Psoas muscle (tissue), 8 donors: ENCODE measurements at places on chromosomes 4 and X. TPM values are rescaled to one million over a fixed set of nuclear protein-coding genes. Genes with fewer than 3 reads are reported as not detected.

The COX7B2 gene
- not detected for total RNA-seq

The SOD3 gene
- 6.7 TPM for total RNA-seq

The S100G gene
- total RNA-seq: not detected

The SOWAHB gene
- not detected for total RNA-seq

The CFI gene
- 6.1 TPM for total RNA-seq

- H3K36me3 ChIP-seq: no peaks in the 10 kb centered on the region
- no peaks in the 10 kb centered on the region for H3K27me3 ChIP-seq
Measured at GRCh38 chr4:111213531-111213930, 590.7 kb upstream of the PITX2 start.

GRCh38 chr4:108060686-108061321 is 71.1 kb downstream of the HADH start:
- no peaks in the 10 kb centered on the region for H3K36me3 ChIP-seq
- H3K4me3 ChIP-seq: no peak overlapping the region
- no peak for DNase-seq
- peaks cover 6% of the 10 kb centered on the region for H3K27me3 ChIP-seq

- H3K4me1 ChIP-seq: no peaks in the 10 kb centered on the region
- H3K4me3 ChIP-seq: no peak overlapping the region
- no peak overlapping the region for H3K27ac ChIP-seq
- no peaks in the 10 kb centered on the region for H3K27me3 ChIP-seq
Measured at GRCh38 chrX:1185561-1185960, 26.9 kb downstream of the CRLF2 start.

- peaks cover 60% of the 10 kb centered on the region for H3K4me1 ChIP-seq
- H3K36me3 ChIP-seq: no peaks in the 10 kb centered on the region
- H3K27ac ChIP-seq: peak overlapping the region; percentile 90
- H3K4me3 ChIP-seq: no peak overlapping the region
- no peaks in the 10 kb centered on the region for H3K27me3 ChIP-seq
Measured at GRCh38 chr4:41365681-41366080, 109.0 kb downstream of the UCHL1 start.

DNA sequence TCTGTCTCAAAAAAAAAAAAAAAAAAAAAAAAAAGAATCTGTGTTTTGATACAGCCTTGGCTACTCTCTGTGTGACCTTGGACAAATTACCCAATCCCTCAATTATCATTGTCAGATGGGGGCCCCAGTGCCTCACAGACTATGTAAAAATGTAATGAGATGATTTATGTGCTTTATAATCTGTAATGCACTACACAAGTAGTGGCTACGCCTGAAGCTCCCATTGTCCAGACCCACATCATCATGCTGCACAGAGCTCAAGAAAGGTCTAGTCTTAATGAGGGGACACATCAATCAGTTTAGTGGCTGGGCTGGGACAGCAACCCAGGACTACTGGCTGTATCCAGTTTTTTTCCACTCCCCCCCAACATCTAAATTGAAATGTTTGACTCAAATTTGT is 308.3 kb downstream of the DCHS2 start:
- H3K36me3 ChIP-seq: no peaks in the 10 kb centered on the region
- DNase-seq: no peak
- H3K27ac ChIP-seq: no peak overlapping the region
- no peaks in the 10 kb centered on the region for H3K4me1 ChIP-seq

DNA sequence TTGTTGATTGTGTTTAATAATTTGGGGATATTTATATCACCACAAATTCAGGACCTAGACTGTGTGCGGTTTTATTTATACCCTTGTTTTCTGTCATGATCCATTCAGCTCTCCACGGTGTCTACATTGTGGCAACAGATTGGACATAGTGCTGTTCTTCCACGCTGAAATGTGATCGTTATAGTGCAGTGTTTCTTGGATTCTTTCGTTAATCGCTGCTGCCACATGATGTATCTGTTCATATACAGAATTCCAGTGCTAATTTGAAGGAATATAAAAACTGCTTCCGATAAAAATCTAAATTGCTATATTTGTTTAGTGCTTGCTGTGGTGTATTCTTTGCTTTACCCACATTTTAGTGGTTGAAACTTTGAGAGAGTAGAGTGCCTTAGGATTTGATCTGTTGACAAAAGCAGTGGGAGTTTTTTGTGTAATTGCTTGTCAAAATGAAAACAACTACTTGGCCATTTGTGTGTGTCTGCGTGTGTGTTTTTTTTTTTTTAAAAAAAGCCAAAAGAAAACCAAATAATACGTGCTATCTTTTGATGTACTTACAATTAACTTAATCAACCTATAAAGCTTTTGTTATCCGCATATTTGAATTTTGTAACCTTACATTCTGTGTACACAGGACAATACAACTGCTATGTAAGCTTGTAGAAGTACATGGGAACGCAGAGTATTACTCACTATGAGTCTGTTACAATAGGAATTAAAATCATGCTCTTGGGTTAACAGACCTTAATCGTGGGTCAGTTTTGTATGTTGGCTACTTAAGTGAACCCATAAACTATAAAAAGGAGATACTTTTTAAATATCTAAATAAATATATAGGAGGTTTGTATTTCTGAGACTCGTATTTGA is 353.3 kb downstream of the ARHGAP24 start:
- H3K27ac ChIP-seq: peak overlapping the region; percentile 76
- H3K4me1 ChIP-seq: peaks cover 12% of the 10 kb centered on the region
- no peaks in the 10 kb centered on the region for H3K27me3 ChIP-seq
- H3K36me3 ChIP-seq: no peaks in the 10 kb centered on the region
- DNase-seq: no peak

DNA sequence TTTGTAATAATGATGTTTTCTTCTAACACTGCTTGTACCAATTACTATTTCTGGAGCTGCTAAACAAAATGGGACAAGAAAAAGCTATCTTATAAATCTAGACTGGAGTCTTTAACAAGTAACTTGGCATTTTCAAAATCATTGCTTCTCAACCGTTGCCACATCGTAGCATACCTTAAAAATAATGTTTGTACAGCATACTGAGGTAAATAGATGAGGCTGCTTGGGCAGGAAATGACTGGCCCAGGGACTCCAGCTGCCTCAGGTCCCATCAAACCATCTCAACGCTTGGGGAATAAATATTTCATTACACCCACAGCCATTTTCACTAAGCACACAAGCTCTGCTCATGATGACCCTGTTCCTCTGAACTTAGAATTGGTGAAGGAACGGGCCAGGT is 115.1 kb downstream of the SPANXA1 start:
- DNase-seq: no peak
- H3K27me3 ChIP-seq: no peaks in the 10 kb centered on the region
- no peak overlapping the region for H3K4me3 ChIP-seq
- no peaks in the 10 kb centered on the region for H3K36me3 ChIP-seq
- H3K4me1 ChIP-seq: no peaks in the 10 kb centered on the region

DNA sequence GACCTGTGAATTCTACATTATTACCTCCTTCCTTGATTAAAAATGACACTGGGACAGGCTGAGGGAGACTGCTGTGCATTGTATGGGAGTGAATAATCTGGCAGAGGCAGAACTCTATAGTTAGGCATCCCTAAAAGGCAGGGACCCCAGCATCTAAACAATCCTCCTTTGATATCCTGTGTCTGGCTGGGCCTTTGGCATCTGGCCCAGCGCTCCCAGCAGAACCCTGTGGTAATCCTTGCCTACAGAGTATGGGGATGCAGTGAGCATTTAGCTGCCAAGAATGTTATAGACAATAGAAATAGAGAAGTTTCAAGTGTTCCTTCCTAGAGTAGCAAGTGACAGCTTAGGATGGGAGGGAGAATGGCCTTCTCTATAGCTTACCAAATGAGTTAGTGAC is 38.5 kb downstream of the ZCCHC12 start:
- no peak overlapping the region for H3K4me3 ChIP-seq

DNA sequence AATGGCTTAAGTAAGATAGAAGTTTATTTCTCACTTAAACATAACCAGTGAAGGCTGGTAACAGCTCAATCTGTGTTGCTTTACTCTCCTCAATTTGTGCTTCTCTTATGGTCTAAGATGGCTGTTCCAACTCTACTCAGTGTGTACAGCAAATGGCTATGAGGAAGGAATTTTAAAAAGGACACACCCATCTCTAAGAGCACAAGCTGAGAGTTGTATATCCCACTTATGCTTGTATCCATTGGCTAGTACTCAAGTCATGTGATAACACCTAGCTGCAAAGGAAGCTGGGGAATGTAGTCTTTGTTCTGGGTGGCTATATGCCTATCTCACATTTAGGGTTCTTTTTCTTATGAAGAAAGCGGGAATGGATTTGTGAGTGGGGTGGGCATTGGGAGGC is 63.3 kb downstream of the GPAT3 start:
- H3K27ac ChIP-seq: no peak overlapping the region
- peaks cover 74% of the 10 kb centered on the region for H3K36me3 ChIP-seq
- H3K4me3 ChIP-seq: no peak overlapping the region
- DNase-seq: no peak
- no peaks in the 10 kb centered on the region for H3K4me1 ChIP-seq

DNA sequence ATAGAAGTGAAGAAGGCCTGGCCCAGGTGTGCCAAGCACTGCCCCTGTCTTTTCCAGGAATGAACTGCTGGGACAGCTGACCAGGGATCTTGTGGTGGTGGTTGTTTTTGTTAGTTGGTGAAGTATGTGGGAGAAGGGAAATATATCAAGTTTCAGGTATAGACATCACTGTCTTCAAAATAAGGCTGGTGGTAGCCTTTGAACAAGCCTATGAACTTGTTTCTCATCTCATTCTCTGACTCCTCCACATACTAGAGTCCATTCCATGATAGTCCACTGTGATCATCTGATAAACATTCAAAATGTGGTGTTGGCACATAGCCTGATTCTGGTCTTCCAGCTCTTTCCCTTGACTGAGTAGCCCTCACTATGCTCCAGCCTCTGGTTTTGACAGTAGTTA is 303.7 kb downstream of the CAMK2D start:
- H3K27ac ChIP-seq: peak overlapping the region; percentile 54
- no peak overlapping the region for H3K4me3 ChIP-seq
- no peak for DNase-seq
- no peaks in the 10 kb centered on the region for H3K27me3 ChIP-seq
- peaks cover 10% of the 10 kb centered on the region for H3K4me1 ChIP-seq
